Inflammatory macrophage treated with lipopolysaccharide for 4 hours (primary cell): ENCODE measurements at places on chromosomes 12 and 14.

DNA sequence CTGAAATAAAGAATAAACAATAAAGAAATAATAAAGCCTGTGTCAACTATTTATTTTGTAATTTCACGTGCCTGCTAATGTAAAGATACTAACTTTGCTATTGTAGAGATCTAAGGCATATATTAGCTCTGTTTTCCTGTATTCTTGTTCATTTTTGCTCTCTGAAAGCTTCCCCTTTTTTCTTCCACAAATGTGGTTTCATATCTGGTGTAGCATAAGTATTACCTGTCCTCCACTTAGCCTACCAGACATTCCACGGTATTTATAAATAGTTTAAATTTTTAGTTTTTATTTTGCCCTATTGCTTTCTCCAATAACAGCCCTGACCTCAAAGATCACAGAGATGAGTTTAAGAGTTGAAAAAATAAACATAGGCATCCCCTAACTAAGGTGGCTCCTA lies 92.6 kb upstream of the ATP2B1 start:
- no peak for DNase-seq

DNA sequence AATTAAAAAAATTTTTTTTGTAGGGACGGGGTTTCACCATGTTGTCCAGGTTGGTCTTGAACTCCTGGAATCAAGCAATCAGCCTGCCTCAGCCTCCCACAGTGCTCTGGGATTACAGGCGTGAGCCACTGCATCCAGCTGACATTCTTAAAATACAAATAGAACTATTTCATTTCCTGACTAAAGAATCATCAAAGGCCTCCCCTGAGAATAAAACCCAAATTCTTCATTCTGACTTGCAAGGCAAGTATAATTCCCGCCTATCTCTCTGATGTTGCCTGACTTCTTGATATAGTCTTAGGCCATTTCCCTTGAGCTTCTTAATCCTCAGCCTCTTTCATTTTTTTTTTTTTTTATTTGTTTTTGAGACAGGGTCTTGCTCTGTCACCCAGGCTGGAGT lies 4.4 kb upstream of the BICD1 start:
- no peak for DNase-seq

GRCh38 chr12:49098035-49098451 lies 3.4 kb upstream of the DHH start:
- peak; percentile 31 for DNase-seq

GRCh38 chr12:1491983-1492697 lies 102.2 kb downstream of the FBXL14 start:
- DNase-seq: no peak

DNA sequence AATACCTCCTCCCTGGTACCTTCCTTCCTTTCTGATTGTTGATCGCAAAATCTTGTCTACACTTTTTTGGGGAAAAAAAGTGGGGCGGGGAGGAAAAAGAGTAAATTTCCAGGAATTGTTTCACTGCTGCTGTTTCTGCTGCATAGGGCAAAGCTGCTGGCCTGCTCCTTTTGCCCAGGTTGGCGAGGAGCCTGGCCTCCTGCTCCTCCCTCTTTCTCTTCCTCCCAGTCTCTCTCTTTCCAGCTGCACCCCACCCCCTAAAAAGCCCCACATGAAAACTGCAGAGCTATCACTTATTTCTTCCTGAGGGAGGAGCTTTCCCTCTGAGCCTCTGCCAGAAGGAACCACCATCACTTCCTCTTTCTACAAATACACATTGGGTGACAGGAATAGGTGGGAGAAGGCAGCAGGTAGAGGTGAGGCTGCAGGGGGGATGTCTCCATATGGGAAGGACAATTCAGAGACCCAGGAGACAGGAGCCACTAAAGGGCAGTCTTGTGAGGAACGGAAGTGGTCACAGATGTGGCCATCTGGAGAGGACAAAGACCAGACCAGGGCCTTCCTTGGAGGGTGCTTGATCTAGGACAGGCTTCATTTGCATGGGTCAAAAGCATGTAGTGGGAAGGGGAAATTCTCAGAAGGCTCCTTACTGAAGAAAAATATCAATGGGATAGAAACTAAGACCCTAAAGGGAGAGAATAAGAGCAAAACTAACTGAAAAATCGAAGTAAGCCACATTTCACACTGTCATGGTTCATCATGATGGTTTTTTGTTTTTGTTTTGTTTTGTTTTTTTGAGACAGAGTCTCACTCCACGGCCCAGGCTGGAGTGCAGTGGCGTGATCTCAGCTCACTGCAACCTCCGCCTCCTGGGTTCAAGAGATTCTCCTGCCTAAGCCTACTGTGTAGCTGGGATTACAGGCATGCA lies 14.8 kb downstream of the ZBTB39 start:
- peak; percentile 35 for DNase-seq
